ENCODE measurements at places on chromosomes 2 and 18.

DNA sequence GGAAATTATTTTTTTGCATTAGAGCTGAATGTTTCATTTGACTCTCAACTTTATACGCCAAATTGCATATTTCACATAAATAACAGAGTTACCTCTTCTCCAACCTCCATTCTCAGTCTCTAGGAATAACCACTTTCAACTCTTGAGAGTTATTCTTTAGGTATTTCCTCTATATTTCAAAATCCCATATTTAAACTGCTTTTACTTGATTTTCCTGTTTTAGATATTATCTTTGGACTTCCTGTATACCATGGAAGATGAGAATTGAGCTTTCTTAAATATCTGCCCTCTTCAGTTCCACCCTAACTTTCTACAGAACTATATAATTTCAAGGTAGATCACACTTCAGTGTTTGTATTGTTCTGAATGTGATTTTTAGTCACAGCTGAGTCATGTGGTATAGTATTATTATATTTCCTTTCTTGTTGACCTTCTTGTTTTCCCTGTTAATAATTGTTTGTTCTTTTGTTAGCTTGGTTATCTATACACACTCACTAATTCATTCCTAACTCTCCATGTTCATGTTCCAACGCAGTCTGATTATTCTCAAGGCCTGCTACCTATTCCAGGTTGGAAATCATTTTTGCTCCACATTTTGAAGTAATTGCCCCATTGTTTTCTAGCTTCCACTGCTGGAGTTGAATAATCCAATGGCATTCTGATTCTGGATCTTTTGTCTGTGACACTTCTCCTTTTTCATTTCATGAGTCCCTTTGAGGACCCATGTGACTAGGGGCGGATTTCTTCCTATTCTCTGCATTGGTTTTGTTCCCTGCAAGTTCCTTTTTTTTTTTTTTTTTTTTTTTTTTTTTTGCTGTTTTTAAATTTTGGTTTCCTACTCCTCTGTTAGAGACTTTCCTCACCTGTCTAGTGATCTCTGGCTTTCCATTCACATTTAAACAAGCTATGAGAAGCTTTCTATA lies 156.8 kb upstream of the RBMS1 start:
- DNase-seq, result no peak

- no peak for DNase-seq
These were observed 67.5 kb upstream of the TTN start for GRCh38 chr2:178874529-178875240.

DNA sequence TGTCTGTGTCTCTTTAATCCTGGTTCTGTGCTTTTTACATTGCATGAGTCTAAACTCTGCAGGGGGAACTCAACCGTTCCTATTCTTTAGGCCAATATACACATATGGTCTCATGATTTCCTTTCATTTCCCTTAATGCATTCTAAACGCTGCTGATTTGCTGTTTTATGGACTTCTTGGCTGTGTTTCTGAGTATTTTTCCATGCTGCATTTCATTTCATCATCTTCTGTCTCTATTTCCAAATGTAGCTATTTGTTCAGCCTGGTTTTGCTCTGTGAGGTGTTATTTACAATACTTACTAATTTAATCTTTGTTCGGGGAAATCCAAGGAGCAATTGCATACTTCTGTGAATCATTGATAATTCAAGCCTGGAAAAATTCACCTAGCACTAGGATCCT lies 897.2 kb downstream of the TSN start:
- DNase-seq, result no peak

- DNase-seq, result no peak
These were observed 114.2 kb upstream of the ID2 start for GRCh38 chr2:8567469-8568260.

GRCh38 chr2:231927566-231927890 lies 1.3 kb upstream of the NPPC start:
- no peak for DNase-seq

- DNase-seq, result no peak
These were observed 90.0 kb downstream of the C2orf74 start for GRCh38 chr2:61252031-61252430.

DNA sequence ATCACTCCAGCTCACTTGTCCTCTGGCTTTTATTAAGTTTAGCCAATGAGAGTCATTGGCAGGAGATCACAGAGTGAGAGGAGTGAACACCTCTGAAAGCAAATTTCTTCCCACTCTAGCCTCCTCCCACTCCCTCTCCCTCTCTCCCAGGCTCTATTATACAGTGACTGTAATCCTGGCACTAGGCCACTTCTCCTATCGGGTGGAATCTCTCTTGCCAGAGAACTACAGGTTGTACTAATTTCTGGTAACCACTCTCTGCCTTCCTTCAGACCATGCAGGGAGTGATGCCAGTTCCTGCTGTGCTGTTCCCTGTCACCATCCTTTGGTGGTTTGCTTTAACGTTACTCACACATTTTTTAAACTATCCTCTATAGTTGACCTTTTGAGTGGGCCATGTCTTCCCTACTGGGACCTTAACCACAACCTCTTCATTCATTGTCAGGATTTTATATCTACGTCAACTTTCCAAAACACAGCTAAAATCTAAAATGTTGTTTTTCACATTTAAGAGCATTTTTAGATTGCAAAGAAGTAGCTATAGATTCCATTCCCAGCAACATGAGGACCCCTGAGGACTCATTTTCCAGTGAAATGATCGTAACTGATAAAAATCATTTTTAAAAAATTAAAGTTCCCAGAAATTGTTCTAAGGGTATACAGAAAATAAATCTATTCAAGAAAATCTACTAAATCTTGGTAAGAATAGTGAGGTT lies 217.1 kb downstream of the MREG start:
- DNase-seq, result no peak

- DNase-seq, result no peak
These were observed 40.7 kb downstream of the TCF7L1 start for GRCh38 chr2:85173909-85174308.

DNA sequence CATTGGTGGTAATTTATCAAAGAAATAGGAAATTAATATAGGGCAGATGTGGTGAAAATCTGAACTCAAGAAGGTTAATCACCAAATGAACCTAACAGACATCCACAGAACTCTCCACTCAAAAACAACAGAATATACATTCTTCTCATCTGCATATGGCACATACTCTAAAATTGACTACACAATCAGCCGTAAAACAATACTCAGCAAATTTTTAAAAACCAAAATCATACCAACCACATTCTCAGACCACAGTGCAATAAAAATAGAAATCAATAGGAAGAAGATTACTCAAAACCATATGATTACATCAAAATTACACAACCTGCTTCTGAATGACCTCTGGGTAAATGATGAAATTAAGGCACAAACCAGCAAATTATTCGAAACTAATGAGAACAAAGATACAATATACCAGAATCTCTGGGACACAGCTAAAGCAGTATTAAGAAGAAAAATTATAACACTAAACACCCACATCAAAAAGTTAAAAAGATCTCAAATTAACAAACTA lies 31.0 kb downstream of the RBM43 start:
- no peak for DNase-seq

DNA sequence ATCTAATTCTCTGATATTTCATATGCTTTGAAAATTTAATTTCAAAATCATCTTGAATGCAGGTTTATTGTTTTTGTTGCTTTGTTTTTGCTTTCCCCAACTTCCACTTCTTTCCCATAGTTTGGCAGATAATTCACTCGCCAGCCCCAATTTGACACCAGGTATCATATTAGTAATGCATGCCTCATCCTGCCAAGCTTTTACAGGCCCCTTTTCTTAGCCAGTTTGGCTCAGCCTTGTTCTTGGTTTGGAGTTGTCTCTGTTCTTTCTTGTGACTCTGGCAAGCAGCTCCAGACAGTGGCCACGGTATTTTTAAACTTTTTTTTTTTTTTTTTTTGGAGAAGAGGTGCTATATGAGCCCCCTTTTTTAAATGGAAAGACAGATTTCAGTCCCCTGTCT lies 65.3 kb downstream of the PMS1 start:
- DNase-seq, result no peak

GRCh38 chr2:143988082-143988481 lies 531.8 kb downstream of the ZEB2 start:
- no peak for DNase-seq

GRCh38 chr2:86014493-86014892 lies 91.2 kb downstream of the POLR1A start:
- DNase-seq, result no peak

- peak; percentile 87 for DNase-seq
These were observed at the start of the genes CCDC142 and TTC31 for GRCh38 chr2:74482801-74483674. Gene CCDC142 (minus strand): TSS chr2:74482998. CDS start chr2:74482837, 161 bp downstream. Gene TTC31 (plus strand): TSS chr2:74483081. CDS start chr2:74483096, 15 bp downstream.

GRCh38 chr2:114786901-114787300 lies 344.5 kb downstream of the DPP10 start:
- no peak for DNase-seq

DNA sequence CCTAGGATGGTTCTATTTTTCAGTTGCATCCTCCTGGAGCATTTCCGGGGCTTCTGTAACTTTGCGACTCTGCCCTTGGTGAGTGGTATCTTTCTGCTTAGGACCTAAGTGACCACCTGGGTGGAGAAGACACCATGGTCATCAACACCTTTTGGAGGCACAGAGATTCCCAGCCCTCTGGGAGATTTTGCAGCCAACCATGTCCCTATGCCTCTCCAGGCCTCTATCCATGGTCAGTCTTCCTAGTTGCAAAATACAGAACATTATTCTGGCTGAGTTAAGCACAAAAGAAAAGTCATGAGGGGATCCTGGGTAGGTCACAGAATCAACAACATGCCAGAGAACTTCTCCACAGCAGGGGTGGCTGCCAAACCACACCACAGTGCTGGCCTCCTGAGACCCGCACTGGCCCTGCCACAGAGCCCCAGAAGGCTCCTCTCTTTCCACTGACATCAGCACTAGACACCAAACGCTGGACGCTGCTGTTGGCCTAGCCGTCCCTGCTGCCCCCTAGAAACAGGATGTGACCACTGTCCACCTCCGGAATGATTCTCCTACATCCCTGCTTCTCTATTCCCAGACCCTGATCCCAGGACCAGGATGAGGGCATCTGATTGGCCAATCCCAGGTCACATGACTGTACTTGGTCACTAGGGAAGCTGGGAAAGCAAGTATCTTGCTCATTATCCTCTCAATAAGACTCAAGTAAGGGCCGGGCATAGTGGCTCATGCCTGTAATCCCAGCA lies 47.7 kb downstream of the SMAD7 start:
- no peak for DNase-seq

GRCh38 chr2:235050980-235051351 lies 99.1 kb downstream of the SH3BP4 start:
- DNase-seq, result no peak

GRCh38 chr2:38475567-38475881 lies 98.5 kb upstream of the ATL2 start:
- no peak for DNase-seq

- DNase-seq, result no peak
These were observed 101.8 kb downstream of the CD226 start for GRCh38 chr18:69845593-69846506.
